ENCODE measurements at places on chromosomes 2 and 18.

DNA sequence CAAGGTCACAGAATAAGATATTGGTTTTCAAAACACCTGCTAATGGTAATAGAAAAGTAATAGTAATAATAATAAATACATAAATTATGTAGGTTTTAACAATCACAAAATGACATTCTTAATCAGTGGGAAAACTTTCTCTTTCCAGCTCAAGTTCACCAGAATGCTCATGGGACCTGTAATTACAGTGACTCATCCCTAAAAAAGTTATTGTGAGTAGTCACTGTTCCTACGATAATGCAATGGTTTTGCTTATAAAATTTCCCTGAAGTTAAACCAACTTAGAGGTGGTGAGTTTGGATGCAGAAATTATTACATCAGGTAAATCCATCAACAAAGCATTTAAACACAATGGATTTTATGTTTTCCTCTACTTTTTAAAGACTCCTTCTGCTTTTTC is 502.3 kb downstream of the PID1 start:
- DNase-seq, result peak; percentile 84
- no peaks in the 10 kb centered on the region for H3K4me1 ChIP-seq
- H3K27ac ChIP-seq, result no peak overlapping the region
- no peaks in the 10 kb centered on the region for H3K27me3 ChIP-seq
- no peak overlapping the region for H3K4me3 ChIP-seq
- no peaks in the 10 kb centered on the region for H3K36me3 ChIP-seq

DNA sequence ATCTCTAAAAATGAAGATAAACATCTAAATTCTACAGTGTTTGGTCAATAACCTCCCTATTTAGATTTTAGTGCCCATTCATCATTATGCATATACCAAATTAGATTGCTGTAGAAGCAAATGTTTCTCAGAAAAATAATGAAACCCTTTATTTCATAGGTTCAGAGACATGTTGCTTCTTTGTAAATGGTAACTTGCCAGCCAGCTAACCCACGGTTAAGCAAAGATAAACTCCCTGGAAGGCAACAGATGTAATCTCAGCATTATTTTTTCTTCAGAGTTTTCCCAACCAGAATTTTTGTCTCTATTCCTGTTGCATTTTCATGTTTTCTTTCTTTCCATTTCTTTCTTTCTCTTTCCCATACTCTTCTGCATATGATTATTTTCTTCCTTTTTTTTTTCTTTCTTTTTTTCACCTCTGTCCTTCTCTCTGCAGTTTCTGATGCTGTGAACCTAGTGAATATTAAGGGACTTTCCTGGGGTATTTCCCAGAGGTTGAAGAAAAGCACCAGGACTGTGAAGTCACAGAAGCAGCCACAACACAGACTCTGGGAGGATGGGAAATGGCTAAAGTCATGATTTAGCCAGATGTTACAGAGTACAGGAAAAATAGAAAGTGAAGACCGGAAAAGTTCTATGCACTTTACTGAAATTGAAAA is 50.0 kb upstream of the DSG1 start:
- peaks cover 9% of the 10 kb centered on the region for H3K4me1 ChIP-seq
- H3K4me3 ChIP-seq, result no peak overlapping the region
- H3K27ac ChIP-seq, result no peak overlapping the region

DNA sequence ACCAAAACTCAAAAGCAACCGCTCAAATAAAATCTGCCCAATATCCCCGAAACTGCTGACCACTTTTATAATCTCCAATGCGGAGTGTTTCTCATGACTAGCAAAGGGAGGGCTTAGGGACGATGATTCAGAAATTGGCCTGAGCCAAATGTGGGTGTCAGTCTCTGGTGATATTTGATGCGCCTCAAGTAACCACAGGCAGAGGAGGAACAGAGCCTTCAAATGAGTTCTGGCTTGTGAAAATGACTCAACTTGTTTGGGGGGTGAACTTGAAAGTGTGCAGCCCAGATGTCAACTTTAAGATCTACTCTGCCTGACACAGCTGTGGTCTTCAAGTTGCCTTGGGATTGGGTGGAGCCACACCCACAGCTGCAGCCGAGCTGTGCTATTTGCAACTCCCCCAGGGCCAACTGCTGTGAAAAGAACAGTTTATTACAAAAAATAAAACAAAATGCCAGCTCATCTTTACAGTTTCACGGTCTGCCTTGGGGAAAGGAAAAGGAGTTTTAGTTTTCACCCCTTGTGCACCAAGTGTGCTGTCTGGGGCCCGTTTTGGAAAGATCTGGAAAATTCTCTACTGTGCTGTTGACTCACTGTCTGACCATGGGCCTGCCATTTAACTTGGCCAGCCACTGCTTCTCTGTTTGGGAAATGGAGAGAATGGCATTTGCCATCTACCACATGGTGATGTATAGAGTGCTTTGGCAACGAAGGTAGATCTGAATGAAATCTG is 222.1 kb downstream of the MTX2 start:
- H3K36me3 ChIP-seq, result no peaks in the 10 kb centered on the region
- DNase-seq, result peak; percentile 98
- no peak overlapping the region for H3K27ac ChIP-seq
- no peaks in the 10 kb centered on the region for H3K4me1 ChIP-seq
- peaks cover 22% of the 10 kb centered on the region for H3K27me3 ChIP-seq

GRCh38 chr2:65532937-65533336 is 100.5 kb upstream of the SPRED2 start:
- DNase-seq, result no peak
- H3K36me3 ChIP-seq, result no peaks in the 10 kb centered on the region
- H3K27me3 ChIP-seq, result no peaks in the 10 kb centered on the region
- H3K4me3 ChIP-seq, result no peak overlapping the region
- H3K27ac ChIP-seq, result no peak overlapping the region

DNA sequence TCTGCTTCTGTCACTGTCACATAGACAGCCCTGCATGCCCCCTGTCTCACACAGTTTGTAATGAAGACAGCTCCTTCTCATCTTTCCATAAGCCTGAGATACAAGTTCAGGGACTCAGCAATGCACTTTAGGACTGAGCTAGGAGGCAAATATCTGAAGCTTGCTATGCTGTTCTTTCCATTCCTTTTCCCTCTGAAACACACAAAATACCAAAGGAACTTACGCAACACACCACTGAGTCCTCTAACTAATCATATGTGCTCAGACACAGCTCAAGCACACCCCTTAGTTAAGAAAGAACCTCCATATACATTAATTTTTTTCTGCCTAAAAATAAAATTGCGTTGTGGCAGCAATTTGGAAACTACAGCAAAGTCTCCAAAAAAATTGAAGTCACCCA is 17.9 kb downstream of the SERPINB8 start:
- H3K4me1 ChIP-seq, result no peaks in the 10 kb centered on the region
- H3K36me3 ChIP-seq, result no peaks in the 10 kb centered on the region
- no peak overlapping the region for H3K4me3 ChIP-seq
- H3K27ac ChIP-seq, result no peak overlapping the region

DNA sequence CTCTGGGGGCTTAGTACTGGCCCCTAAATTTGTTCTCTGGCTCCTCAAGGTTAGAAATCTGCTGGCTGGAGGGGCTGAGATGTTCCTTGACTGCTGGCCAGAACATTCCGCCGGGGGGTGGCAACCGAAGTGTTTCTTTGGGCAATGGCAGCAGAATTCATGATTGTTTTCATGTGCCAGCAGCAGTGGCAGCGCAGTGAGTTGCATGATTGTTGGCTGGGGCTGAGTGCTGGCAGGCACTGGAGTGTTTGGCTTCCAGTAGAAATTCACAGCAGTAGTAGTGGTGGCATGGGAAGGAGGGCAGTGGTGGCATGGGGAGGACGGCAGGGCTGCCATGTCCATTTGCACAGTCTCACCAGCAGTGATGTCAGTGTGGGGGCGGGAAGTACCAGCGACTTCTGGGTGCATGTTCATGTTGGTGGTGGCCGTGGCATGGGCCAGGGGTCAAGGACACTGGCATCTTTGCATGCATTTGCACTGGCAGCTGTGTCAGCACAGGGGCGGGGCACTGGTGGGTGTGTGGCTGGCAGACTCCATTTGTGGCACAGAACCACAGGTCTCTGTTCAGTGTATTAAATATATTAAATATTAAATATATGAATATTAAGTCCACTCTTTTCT is 130.6 kb upstream of the CDH7 start:
- H3K36me3 ChIP-seq, result no peaks in the 10 kb centered on the region
- no peak overlapping the region for H3K27ac ChIP-seq
- no peak overlapping the region for H3K4me3 ChIP-seq

DNA sequence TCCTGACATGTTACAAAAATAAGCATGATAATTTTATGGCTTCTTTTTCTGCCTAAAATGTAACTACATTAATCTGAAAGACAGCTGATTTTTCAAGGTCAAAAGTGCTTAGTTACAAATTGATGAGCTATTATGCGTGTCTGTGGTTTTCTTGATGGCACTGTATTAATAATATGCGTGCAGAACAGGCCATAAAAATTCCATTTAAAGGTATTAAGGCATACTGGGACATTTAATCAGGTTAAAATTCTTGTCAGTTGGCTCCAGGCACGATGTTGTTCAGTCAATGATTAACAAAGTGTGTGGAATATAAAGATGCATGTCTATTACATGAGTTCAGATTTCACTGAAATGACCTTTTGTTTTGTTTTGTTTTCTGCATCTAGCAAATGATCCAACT is 420.1 kb upstream of the ZNF804A start:
- no peaks in the 10 kb centered on the region for H3K27me3 ChIP-seq
- H3K4me1 ChIP-seq, result no peaks in the 10 kb centered on the region
- no peaks in the 10 kb centered on the region for H3K36me3 ChIP-seq
- no peak for DNase-seq
- no peak overlapping the region for H3K4me3 ChIP-seq
- no peak overlapping the region for H3K27ac ChIP-seq

GRCh38 chr2:135786823-135787222 is 45.2 kb downstream of the UBXN4 start:
- no peak overlapping the region for H3K4me3 ChIP-seq
- peaks cover 5% of the 10 kb centered on the region for H3K4me1 ChIP-seq
- H3K27me3 ChIP-seq, result no peaks in the 10 kb centered on the region

DNA sequence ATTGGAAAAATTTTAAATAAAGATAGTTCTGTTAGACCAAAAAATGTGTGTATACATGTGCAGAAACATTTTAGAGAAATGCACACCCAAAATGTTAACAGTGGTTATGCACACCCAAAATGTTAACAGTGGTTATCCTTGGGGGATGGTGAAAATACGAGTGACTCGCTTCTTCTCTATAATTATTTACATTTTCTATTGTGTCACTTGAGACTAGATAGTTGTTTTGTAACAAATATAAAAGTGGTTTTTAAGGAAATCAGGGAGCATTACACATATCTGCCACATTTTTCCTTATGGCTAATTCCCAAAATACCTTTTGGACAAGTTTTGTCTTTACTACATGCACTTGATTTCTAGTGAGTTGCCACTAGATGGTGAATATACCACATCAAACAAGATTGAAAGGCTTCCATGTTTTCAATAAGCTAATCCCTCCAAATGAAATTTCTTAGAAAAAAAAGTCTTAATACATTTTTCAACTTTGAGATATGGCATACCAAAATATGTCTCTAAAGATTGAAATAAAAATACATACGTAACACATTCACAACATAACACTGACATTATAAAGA is 9.0 kb upstream of the HIBCH start:
- H3K27me3 ChIP-seq, result peaks cover 5% of the 10 kb centered on the region
- no peak overlapping the region for H3K27ac ChIP-seq
- no peaks in the 10 kb centered on the region for H3K36me3 ChIP-seq
- no peaks in the 10 kb centered on the region for H3K4me1 ChIP-seq
- no peak for DNase-seq
- H3K4me3 ChIP-seq, result no peak overlapping the region

DNA sequence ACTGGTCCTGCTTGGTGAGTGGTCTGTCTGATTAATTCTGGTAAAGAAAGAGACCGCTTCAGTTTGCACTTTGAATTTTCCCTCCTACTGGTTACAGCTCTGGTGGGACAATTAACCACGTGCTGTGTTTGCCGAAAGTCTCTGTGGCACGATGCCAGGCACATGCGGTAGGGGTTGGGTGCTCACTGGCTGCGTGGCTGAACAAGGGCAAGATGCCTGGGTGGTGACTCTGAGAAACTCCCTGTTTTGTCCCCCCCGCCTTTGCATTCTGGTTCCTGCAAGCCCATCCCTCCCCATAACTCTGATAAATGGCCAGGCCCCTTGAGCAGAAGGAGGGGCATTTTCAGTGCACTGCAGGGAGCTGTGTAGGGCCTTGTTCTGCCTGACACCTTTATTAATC is 206.1 kb downstream of the TFCP2L1 start:
- peaks cover 4% of the 10 kb centered on the region for H3K4me1 ChIP-seq
- H3K4me3 ChIP-seq, result no peak overlapping the region
- no peak for DNase-seq
- peaks cover 6% of the 10 kb centered on the region for H3K27me3 ChIP-seq

DNA sequence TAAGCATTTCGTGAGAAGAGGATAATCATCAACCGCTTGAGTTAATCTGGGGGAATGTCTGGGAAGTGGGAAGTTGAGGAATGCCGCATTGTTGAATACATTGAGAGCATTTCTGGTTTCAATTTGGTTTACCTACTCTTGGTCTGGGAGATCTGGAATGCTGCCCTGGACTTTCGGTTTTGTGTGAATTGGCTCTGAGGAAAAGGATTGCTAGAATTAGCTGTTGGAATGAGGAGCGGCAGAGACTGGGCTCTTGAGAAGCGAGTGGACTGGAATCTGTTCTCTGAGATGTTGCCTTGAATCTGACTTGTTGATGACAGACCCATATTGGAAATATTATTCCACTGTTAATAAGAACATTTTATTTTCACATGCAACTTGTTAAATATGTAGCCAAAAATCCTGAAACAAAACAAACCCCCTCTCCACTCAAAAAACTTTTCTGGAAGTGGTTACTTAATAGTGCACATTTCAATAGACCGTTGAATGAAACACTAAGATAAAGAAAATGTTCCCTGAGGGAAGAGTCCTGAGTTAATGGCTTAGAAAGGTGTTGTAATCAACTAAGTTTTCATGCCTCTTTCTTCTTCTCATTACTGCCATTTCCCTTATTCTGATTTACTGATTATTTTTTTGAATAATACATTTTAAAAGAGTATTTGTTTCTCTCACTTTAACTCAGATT is 50.8 kb downstream of the PTPRM start:
- no peaks in the 10 kb centered on the region for H3K27me3 ChIP-seq
- H3K36me3 ChIP-seq, result no peaks in the 10 kb centered on the region
- DNase-seq, result peak; percentile 67
- H3K4me3 ChIP-seq, result no peak overlapping the region

GRCh38 chr18:25604894-25605597 is 253.1 kb upstream of the ZNF521 start:
- DNase-seq, result no peak
- no peaks in the 10 kb centered on the region for H3K36me3 ChIP-seq
- no peak overlapping the region for H3K27ac ChIP-seq
- no peak overlapping the region for H3K4me3 ChIP-seq
- no peaks in the 10 kb centered on the region for H3K27me3 ChIP-seq

- H3K4me3 ChIP-seq, result no peak overlapping the region
- DNase-seq, result no peak
- no peaks in the 10 kb centered on the region for H3K4me1 ChIP-seq
Measured at GRCh38 chr2:3171564-3172264, 205.9 kb downstream of the EIPR1 start.

Data from cardiac muscle cell (in vitro differentiated cells and primary cell).